ENCODE measurements at places on chromosomes 12 and 14.

DNA sequence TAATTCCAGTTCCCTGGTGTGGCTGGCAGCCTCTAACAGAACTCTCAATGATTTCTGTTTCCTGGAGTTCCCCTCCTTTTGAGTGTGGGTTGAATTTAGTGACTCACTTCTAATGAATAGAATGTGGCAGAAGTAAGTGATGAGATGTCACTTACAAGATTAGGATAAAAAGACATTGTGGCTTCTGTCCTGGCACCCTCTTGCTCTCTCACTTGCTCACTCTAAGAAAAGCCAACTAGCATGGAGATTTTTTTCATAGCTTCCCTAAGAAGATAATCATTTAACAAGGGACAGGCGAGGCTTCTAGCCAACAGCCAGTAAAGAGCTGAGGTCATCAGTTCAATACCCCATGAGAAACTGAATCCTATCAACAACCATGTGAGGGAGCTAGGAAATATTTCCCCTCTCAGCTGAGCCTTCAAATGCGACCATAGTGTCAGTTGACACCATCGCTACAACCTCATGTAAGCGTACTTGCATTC is 156.7 kb downstream of the TMTC3 start:
- DNase-seq, result no peak

GRCh38 chr12:92547420-92547819 is 155.4 kb upstream of the PLEKHG7 start:
- DNase-seq, result no peak

DNA sequence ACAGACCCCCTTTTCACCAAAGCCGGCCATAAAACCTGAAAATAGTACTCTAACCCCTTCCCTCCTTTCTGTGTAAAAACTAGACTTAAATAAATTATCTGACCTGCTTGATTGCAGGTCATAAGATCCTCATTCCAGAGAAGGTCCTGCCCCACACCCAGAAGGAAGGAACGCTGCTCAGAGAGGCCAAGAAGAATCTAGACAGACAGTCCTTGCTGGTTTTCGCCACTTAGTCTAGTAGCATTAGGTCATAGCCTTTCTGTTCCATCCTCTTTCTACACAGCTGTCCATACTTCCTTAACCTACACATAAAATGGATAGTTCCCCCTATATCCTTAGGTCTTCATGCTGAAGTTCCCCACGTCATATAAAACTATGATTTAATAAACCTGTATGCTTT is 83.7 kb upstream of the IGF1 start:
- no peak for DNase-seq

DNA sequence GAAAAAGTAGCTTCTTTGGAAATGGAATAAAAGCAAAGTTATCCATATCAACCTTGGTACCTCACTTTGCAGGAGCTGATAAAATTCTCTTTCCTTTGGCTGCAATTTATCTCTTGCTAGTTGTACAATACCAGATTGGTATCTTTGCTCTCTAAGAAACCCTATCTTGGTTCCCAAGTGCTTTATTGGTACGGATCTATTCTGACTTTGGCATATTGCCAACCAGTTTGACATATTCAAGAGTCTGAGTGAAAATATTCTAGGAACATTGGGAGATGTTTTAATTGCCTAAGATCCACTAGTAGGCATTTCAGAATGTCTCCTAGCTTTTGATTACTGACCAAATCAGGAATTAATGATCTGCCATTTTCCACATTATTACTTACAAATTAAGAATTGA is 167.2 kb upstream of the ATP2B1 start:
- no peak for DNase-seq

- DNase-seq, result no peak
These were observed 115.0 kb upstream of the SRRM4 start for GRCh38 chr12:118866346-118866745.

DNA sequence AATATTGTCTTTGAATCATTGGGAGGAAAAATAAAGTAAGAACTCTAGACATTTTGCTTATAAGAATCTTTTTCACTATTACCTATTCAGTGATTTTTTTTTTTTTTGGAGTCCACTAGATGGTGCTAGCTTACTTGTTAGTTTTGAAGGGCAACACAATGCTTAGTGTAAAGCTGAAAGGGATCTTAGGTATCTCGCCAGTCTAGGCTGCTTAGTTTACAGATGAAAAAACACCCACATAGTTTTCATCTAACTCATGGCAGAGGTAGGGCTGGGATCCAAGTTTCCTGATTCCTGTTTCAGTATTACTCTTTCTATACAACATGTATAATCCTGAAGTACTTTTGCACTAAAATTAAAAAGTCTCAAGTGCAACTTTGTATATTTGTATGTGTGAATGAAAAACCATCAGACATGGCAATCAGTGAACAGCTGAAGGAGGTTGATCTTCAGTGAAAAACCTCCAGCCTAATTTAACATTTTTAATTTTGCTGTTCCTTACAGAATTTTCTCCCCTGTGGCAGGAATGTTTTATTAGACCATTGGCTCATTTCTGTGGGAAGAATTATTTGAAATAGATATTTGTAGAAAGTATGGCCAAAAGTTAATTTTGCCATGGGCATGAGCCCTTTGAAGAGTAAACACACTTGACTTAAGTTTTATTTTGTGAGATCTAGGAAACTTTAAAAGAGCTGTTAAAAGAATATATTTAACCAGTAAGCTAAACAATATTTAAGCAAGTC is 40.7 kb downstream of the LRRIQ1 start:
- DNase-seq, result peak; percentile 19
